ENCODE measurements at places on chromosomes 5 and 9.

DNA sequence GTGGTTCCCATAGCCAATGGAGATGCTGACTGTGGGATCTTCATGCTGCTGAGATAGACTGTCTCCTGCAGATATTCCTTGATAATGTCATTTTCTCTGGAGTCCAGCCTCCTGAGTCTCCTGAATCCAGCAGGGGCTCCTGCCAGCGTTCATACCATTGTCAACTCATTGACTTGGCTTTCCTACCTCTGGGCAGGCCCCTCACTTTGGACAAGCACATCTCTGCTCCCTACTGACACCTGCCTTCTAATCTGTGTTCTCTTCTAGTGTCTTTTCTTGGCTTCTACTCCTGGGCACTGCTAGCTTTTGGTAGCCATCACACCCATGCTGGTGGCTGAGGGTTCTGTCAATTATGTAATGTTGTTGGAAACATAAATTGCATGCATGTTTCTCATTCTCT, 138.0 kb downstream of the ADCY2 start:
- DNase-seq = no peak

- DNase-seq = no peak
These were observed 8.7 kb downstream of the NACC2 start for GRCh38 chr9:136086213-136086881.

GRCh38 chr9:124040186-124040931, 28.8 kb downstream of the LHX2 start:
- DNase-seq = no peak

DNA sequence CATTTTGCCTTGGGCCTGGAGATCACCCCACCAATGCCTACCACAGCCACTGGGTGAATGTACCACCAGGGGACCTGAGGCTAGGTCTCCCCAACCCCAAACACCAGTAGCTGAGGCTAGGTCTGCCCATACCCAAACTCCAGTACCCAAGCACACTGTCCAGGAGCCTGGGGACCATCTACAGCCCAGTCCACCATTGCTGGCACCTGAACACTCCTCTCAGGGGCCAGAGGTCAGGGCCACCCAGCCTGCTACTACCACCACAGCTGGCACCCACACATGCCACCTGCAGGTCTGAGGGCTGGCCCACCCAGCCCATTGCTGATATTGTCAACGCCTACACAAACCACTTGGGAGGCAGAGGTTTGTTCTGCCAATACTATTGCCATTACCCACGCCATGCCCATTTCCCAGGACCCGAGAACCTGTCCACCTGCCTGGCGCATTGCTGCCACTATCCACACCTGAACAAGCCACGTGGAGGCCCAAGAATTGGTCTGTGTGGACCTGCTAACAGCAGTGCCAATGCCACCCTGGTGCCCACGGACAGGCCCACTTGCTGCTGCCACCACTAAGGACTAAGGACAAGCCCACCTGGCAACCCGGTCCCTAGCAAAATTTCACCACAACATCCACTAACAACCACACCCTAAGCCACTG, 59.2 kb downstream of the ZDHHC21 start:
- DNase-seq = no peak

DNA sequence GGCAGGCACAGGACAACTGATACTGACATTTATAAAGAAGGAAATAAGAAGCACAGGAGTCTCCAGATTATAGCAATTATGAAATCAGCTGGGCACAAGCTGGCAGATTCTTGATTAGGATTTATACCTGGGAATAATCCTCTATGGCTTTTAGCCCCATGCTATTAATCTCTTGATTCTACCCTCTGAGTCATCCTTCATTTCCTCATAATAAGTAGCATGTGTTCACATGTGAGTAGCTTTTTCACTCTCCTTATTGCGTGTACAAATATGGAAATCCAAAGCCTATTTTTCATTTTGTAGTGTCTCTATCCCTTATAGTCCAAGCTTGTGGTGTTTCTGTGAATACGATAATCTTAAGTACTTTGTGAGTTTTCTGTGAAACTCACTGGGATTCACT, 185.0 kb upstream of the PRLR start:
- DNase-seq = no peak
